ENCODE measurements at places on chromosomes 3 and 15. TPM values are rescaled to one million over a fixed set of nuclear protein-coding genes. Genes with fewer than 3 reads are reported as not detected.

The CCDC12 gene
- 18.4 TPM for polyA plus RNA-seq

The AMOTL2 gene
- polyA plus RNA-seq = 78.9 TPM

The CFAP100 gene
- polyA plus RNA-seq = not detected

The BNC1 gene
- 2.2 TPM for polyA plus RNA-seq

The PLAAT1 gene
- not detected for polyA plus RNA-seq

The APOD gene
- polyA plus RNA-seq = 0.41 TPM

The TMEM40 gene
- polyA plus RNA-seq = 0.41 TPM

The EAF2 gene
- 2.5 TPM for polyA plus RNA-seq

The SCN5A gene
- polyA plus RNA-seq = 1.4 TPM

GRCh38 chr3:150411546-150411945, 3.4 kb downstream of the TSC22D2 start:
- no peak for DNase-seq

- peak; percentile 96 for DNase-seq
Measured at GRCh38 chr15:41972253-41973242, at the start of gene EHD4. Gene EHD4 (minus strand): TSS chr15:41972557. CDS start chr15:41972494, 63 bp downstream.

GRCh38 chr15:25445412-25445811, 6.6 kb upstream of the UBE3A start:
- DNase-seq = no peak

GRCh38 chr3:38978729-38979128, 73.0 kb downstream of the SCN11A start:
- no peak for DNase-seq

GRCh38 chr3:73508330-73508954, 116.3 kb downstream of the PDZRN3 start:
- DNase-seq = peak; percentile 36

- DNase-seq = no peak
Measured at GRCh38 chr3:183210862-183211341, 42.2 kb upstream of the B3GNT5 start.

GRCh38 chr3:59992578-59992977, 942.8 kb upstream of the CFAP20DC start:
- no peak for DNase-seq

GRCh38 chr15:88624971-88625490, 3.9 kb downstream of the AEN start:
- DNase-seq = no peak

DNA sequence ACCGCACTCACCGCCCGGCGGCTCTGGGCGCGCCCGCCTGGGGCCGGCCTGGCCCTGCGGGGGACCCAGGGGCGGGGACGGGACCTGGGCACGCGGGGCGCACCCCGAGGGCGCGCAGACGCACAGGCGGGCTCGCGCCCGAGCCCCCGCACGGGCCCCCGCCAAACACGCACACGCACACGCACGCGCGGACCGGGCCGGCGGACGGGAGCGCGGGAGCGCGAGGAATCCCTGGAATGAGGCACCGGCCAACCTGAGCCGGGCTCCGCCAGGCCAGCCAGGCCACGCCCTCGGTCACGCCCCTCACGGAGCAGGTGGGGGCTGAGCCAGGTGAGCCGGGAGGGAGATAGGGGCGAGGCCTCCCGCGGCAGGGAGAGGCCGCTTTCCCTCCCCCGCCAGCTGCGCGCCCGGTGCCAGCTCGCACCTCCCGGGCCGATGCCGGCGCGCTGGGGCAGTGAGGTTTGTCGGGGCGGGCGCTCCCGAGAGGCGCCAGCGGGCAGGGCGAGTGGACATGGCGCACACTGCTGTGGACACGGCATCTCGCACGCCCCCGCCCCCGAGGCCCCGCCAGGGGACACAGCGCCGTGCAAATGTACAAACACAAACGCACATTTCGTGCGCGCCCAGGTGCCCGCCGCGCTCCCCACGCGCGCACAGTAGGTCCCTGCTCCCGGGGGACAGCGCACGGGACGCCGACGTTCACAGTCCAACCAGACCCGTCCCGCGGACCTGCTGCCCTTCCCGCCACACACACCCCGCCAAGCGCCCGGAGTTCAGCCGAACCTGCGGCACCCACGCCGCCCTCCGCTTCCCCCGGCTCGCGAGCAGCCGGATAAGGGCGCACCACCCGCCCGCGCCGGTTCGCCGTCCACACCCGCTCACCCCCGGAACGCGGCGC, 75.9 kb upstream of the VGLL4 start:
- DNase-seq = no peak

DNA sequence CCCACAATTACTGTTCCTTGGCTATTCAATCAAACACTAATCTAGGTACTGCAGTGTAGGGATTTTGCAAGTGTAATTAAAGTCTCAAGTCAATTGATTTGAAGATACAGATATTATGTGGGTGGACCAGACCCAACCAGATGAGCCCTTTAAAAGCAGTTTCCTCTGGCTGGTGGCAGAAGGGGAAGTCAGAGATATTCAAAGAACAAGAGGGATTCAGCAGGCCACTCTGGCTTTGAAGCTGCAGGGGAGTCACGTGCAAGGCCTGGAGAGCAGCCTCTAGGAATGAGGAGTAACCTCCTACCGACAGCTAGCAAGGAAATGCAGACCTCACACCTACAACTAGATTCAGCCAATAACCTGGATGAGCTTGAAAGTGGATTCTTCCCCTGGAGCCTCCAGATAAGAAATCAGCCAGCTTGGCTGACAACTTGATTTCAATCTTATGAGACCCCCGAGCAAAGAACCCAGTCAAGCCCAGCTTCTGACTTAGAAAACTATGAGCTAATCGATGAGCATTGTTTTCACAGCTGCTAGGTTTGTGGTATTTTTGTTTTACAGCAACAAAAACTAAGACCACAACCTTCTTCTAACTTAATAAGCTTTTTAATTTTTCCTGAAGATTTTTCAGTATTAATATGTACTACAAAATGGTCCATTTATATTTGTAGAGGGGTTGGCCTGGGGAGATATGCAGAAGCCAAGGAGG, 13.4 kb downstream of the HACD2 start:
- DNase-seq = no peak

DNA sequence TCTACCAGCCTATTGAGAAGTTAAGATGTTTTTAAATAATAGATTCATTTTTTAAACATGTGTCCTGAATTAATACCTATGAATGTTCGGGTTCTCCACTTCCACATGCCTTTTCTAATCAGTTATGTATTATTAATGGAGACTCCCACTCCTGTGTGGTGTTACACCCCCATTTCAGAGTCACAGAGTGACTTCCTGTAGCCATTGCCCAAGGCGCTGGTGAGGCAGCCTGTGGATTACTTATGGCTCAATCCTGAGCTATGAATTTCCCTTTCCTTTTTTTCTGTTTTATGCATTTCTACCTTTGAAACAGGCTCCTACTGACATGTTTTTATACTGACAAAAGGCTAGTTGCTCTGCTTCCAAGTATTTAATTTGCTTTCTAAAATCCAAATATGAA, 162.3 kb downstream of the GABRG3 start:
- DNase-seq = no peak

- DNase-seq = no peak
Measured at GRCh38 chr3:66582721-66583423, 82.0 kb upstream of the LRIG1 start.

DNA sequence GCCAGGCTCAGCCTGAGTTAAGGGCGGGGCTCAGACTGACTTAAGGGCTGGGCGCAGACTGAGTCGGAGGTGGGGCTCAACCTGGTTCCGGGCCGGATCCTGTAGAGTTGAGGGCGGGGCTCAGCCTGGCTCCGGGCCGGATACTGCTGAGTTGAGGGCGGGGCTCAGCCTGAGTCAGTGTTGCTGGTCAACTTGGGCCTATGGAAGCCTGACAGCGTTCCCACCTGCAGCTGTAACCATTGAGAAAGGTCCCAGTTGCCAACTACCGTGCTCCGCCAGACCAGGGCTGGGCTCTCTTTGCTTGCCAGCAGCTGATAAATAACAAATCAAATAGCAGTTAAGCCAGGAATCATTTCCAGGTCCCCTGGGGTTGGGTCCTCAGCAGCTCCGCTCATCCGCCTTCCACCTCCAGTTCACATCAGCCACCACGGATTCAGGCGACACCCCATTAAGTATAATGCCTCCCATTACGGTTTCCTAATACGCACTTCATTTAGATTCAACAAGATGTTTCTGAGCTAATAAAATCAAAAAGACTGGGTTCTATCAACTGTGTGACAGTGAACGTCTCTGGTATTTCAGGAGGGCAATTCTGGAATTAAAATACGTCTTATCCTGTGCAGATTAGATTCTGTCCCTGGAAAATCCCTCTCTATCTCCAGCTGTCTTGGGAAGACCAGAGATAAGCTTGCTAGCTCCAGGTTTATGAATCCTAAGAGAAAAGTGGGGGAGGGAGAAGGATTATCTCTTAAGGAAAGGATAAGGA, 7.3 kb downstream of the GRIP2 start:
- DNase-seq = no peak

DNA sequence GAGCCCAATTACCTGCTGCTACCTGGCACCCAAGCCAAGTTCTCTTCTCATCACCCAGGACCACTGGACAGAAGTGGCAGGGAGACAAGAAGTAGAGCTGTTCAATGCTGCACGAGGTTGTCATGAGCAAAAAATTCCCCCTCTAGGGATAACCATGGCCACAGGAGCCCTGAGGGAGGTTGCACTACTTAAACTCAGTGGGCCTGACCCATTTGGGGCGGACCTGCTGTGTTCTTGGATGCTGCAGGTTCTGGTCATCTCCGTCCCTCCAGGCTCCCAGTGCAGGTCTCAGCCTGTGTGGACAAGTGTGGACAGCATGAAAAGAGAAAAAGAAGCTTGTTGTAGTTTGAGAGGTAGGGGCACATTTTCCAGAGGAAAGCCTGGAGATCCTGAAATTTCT, 26.1 kb upstream of the MANF start:
- DNase-seq = no peak

- no peak for DNase-seq
Measured at GRCh38 chr3:182183716-182184430, 472.1 kb downstream of the SOX2 start.

- DNase-seq = no peak
Measured at GRCh38 chr3:126961191-126961790, 21.6 kb upstream of the PLXNA1 start.

- no peak for DNase-seq
Measured at GRCh38 chr15:39153058-39153714, 427.7 kb upstream of the THBS1 start.

- DNase-seq = no peak
Measured at GRCh38 chr15:39451871-39452270, 129.0 kb upstream of the THBS1 start.
